ENCODE measurements at places on chromosomes 12 and 14.

DNA sequence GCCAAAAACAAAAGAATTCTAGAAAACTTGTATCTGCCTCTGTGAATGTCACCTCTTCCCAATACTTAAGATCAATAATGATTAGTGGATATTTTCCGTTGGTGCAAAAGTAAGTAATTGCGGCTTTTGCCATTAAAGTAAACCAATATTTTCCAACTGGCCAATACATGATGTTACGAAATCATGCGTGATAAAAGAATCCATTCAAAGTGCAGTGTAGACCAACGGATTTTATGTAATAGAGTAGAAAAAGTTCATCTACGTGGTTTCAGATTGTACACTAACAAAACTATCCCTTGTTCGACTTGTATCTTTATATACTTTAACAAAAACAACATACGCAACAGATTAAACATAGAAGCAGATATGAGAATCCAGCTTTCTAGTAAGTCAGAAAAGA, 626 bp upstream of the ZNF268 start:
- no peak for DNase-seq

GRCh38 chr12:27922531-27923139, 49.9 kb downstream of the PTHLH start:
- DNase-seq, result peak; percentile 74

- peak; percentile 73 for DNase-seq
These were observed 311.7 kb upstream of the E2F7 start for GRCh38 chr12:77377116-77377515.

DNA sequence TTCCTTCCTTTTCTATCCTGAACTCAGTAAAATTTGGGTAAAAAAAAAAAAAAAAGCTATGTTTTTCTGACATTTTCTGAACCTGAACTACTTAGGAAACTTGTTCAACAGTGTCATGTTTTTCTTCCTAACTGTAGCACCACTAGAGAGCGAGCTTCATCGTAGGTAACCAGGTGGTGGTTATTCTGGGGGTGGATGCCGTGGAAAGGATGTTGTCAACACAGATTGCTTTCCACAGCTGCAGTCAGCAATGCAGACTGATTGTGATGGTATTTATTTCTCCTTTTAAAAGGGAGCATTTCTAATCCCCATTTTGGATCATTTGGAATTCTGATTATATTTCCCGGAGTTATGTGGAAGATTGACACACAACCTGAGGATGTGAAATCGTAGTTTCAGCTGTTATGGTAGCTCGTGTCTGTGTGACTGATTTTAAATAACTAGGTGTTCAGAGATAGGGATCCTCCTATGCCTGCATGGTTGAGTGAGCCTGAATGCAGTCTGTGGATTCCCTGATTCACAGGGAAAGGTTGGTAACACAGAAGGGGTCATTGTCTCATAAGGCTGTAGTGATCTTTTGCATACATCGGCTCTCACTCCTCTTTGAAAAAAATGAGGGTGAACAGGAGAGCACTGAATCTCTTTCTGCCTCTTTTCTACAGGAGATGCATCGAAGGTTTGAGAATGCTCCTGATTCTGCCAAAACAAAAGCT, 113.2 kb downstream of the ERC1 start:
- no peak for DNase-seq

GRCh38 chr12:131147894-131148293, 194.2 kb downstream of the ADGRD1 start:
- no peak for DNase-seq

GRCh38 chr12:91098941-91099340, 12.4 kb downstream of the LUM start:
- peak; percentile 85 for DNase-seq

GRCh38 chr14:88522393-88522792, 32.4 kb downstream of the PTPN21 start:
- no peak for DNase-seq

DNA sequence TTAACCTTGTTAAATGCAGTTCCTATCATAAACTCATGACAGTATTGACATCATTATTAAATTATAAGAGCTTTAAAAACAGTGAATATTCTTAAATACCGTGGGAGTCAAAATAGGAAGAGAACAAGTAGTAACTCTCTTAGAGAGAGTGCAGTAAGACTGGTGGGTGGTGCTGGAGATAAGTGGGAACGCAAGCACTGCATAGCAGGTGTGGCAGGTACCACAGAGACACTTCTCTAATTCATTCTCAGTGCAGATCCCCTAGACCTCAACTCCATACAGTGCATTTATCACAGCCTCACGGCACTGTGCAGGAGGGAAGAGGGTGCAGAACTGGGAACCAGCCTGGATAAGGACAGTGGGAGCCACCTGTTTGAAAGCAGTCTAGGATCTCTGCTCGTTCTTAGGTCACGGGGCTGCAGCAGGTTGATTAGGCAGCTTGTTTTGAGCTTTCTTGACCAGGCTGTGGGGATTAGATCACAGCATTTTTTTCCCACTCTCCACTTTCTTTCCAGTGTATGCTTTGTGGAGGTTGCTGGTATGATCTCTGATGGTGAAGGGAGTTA, 165.6 kb downstream of the PRKCH start:
- no peak for DNase-seq

DNA sequence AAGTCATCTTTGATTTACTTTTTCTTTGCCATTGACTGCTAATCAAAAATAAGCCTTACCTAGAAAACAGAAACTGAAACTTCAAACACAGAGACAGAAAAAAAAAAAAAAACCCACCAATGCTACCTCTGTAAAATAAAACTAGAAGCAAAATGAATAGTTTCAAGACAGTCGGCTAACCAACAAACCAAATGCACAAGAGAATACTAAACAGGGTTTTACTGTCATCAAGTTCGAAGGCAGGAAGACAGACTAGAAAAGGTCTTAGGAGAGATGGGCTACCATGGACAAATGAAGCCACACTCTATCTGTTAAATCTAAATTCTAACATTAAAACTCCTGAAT, 59.5 kb downstream of the SEL1L start:
- no peak for DNase-seq

GRCh38 chr12:117738233-117738632, 230.6 kb downstream of the KSR2 start:
- DNase-seq, result no peak

DNA sequence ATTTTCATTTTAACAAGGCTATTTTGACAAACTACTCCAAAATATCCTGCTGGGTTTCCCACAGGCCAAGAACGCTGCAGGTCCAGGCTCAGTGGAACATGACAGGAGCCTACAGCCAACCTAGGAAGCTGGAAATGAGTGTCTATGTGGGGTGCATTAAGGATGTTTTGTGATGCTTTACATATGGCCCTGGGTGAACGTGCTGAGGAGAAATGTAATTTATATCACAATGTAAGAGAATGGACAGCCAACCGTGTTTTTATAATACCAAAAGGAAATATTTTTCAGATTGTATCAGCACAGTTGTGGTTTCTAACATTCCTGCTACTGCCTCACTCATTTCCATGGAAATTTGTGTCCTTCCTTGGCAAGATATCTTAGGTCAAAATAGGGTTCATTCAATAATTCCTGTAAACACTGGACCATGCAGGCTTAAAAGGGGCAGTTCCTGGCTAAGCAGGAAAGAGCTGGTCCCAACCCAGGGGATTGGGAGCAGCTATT, 51.5 kb downstream of the ST8SIA1 start:
- peak; percentile 69 for DNase-seq

- DNase-seq, result no peak
These were observed 18.6 kb downstream of the KMT2D start for GRCh38 chr12:49041881-49042484.

DNA sequence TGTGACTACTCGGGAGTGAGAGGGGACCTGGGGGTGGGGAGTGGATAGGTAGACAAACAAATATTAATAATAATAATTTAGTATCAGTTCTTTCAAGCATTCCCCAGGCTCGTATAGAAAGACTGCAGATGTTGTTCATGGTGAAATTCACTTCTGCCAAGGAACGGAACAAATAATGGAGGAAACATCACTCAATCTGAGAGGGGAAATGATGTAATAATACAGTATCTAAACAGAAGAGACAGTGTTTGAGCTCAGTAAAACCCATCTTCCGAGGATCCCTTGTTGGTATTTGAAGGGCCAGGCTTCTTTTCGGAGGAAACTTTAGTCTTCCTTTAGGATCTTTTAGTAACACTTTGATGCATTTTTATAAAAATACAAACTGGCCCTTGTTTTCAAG, 114.2 kb downstream of the KCNK10 start:
- DNase-seq, result no peak

- no peak for DNase-seq
These were observed 20.5 kb downstream of the VCPKMT start for GRCh38 chr14:50095895-50096294.

- DNase-seq, result no peak
These were observed 95.6 kb downstream of the BCL11B start for GRCh38 chr14:99176156-99176945.

GRCh38 chr12:110917961-110918360, 2.4 kb downstream of the MYL2 start:
- DNase-seq, result no peak

- no peak for DNase-seq
These were observed 39.4 kb downstream of the MAP1LC3B2 start for GRCh38 chr12:116598311-116599284.

DNA sequence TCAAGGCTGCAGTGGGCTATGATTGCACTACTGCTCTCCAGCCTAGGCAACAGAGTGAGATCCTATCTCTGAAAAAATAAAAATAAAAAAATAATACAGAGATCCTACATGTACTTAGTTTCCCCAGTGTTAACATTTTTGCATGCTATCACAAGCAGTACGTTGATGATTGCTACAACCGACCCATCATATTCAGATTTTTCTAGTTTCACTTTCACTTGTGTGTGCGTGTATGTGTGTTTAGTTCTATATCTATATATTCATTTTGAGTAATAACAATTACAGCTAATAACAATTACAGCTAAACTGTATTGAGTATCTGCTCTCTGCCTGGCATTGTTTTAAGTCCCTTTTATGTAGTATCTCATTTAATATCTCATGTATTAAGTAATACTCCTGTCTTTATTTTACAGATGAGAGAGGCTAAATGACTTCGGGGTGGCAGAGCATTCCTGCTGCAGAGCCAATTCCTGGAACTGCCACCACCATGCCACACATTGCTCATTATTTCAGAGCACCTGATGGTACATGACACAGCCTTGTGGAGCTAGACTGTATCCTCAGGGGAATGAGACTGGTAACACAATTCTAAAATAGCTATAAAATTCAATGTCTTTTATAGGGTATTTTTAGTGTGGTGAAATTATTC, 153.1 kb downstream of the BCAT1 start:
- DNase-seq, result no peak

GRCh38 chr12:38268612-38269011, 48.0 kb upstream of the ALG10B start:
- DNase-seq, result no peak

DNA sequence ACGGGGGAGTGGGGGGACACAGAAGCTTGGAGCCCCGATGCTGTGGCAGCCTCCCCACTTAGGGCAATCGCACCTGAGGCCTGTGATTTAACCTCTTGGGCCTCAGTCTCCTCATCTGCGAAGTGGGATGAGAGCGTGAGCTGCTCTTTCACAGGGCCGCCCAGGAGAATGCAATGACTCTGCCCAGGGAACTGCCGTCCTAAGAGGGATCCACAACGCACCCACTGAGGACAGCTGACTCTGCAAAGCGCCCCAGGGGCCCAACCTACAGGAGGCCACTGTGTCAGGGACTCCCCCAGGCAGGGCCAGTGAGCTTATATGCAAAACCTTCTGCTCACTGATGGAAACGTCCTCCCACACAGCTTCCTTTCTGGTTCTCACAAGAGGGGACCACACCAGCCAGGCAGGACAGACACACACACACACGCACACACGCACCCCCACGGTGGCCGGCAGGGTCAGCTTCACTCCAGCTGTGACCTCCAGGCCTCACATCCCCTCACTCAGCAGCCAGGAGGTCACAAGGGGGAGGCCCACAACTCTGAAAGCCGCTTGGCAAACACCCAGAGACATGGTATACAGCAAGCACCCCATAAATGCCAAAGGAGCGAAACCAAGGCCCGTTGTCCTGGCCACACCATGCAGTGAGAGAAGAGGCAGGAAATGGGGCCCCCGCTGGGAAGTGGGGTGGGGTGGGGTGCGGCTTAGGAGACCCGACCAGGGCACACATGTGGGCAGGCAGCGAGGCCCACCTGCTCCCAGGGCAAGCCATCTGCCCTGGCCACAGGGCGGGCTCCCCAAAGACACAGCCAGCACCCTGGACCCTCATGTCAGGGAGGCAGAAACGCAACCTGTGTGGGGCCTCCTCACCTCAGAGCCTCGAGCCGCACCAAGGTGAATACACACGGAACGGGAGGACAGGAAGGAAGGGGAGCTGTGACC, 73.3 kb downstream of the NCOR2 start:
- no peak for DNase-seq

GRCh38 chr12:91483471-91483985, 300.9 kb upstream of the DCN start:
- no peak for DNase-seq

- DNase-seq, result peak; percentile 80
These were observed 20.5 kb downstream of the CBX5 start for GRCh38 chr12:54259194-54260011.

DNA sequence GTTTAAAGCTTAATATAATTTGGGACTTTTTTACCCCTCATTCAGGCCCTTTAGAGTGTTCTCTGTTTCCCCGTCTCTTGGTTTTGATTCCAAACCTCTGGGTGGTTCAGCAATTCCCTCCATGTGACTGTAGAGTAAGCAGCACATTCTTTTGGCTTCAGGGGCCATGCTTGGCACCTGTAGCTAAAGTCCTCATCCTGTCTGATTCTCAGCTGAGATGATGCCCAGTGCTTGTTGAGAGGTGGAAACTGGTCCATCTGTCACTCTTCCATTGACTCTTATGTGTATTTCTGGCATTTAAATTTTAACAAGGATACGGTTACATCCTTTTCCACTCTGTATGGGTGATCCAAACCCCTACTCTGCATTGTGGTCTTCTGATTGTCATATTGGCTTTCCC, 127.1 kb downstream of the DIO2 start:
- no peak for DNase-seq

- no peak for DNase-seq
These were observed 415.4 kb downstream of the DPF3 start for GRCh38 chr14:72478471-72478893.

GRCh38 chr14:63342371-63342770, 23.6 kb upstream of the GPHB5 start:
- DNase-seq, result peak; percentile 47

- no peak for DNase-seq
These were observed 483 bp upstream of the NR1H4 start for GRCh38 chr12:100473050-100473715.

GRCh38 chr14:99431986-99432385, 48.7 kb downstream of the SETD3 start:
- no peak for DNase-seq

DNA sequence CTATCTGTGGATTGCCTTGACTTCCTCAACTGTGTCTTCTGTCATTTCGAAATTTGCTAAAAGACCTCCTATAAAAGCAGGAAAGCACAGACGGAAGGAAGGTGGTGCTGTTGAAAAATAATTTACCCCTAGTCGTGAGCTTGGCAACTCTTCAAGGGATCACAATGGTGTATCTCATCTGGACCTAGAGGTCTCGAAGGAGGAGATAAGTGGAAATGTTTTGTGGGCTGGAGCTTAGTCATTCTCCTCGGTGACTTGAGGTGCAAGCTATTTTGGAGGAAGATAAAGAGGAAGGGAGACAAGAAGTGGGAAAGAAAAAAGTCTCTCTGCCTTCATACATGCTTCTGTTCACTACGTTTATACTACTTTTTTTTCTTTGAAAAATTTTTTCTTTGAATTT, 89.9 kb downstream of the FLRT2 start:
- no peak for DNase-seq

GRCh38 chr14:20564501-20564997, 3.7 kb upstream of the RNASE9 start:
- no peak for DNase-seq

- peak; percentile 90 for DNase-seq
These were observed 707 bp downstream of the DHRS1 start for GRCh38 chr14:24298892-24299254.

- no peak for DNase-seq
These were observed 243.4 kb upstream of the PELI2 start for GRCh38 chr14:55874785-55875184.
